ENCODE measurements at places on chromosomes 5 and 9. TPM values are rescaled to one million over a fixed set of nuclear protein-coding genes. Genes with fewer than 3 reads are reported as not detected.

TMEM38B gene
- 10.1 TPM for total RNA-seq

FOXD4 gene
- 0.46 TPM for total RNA-seq

YIPF5 gene
- 35.4 TPM for total RNA-seq

ZNF883 gene
- total RNA-seq, result 3.2 TPM

ANKRD31 gene
- total RNA-seq, result 0.36 TPM

HACD4 gene
- total RNA-seq, result 3.0 TPM

LMX1B gene
- total RNA-seq, result not detected

- no peaks in the 10 kb centered on the region for H3K4me1 ChIP-seq
- H3K4me3 ChIP-seq, result no peak overlapping the region
- no peaks in the 10 kb centered on the region for H3K27me3 ChIP-seq
- H3K27ac ChIP-seq, result no peak overlapping the region
- H3K36me3 ChIP-seq, result no peaks in the 10 kb centered on the region
- DNase-seq, result no peak
Measured at GRCh38 chr9:36320466-36320865, 62.2 kb upstream of the GNE start.

DNA sequence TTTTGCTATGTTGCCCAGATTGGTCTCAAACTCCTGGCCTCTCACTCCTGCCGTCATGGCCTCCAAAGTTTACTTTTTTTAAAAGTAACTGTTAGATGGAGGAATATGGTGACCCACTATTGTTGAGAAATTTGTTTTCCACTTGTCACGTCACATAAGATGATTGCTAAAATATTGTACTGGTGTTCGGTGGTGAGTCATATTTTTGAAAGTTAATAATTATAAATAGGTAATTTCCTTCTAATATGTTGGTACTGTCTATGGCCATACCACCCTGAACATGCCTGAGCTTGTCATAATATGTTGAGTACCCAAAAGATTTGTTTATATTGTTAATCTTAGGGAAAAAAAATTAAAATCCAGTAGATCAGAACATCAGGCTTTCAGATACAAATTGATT is 22.6 kb downstream of the RMI1 start:
- no peak overlapping the region for H3K4me3 ChIP-seq
- DNase-seq, result no peak

- H3K36me3 ChIP-seq, result no peaks in the 10 kb centered on the region
- no peak overlapping the region for H3K27ac ChIP-seq
- no peaks in the 10 kb centered on the region for H3K27me3 ChIP-seq
- DNase-seq, result no peak
- no peaks in the 10 kb centered on the region for H3K4me1 ChIP-seq
Measured at GRCh38 chr9:137745541-137745991, 126.8 kb downstream of the EHMT1 start.

GRCh38 chr5:119341452-119342349 is 14.1 kb upstream of the TNFAIP8 start:
- H3K27ac ChIP-seq, result no peak overlapping the region
- peaks cover 3% of the 10 kb centered on the region for H3K4me1 ChIP-seq
- H3K36me3 ChIP-seq, result no peaks in the 10 kb centered on the region
- DNase-seq, result no peak
- no peak overlapping the region for H3K4me3 ChIP-seq

Data from ovary (tissue), 10 donors.